Activated CD4-positive, alpha-beta T cell treated with anti-CD3 and anti-CD28 coated beads for 36 hours (primary cell): ENCODE measurements at places on chromosomes 7 and 10.
A peak's percentile ranks its signal among the peaks of the same experiment; 100 is the strongest.

DNA sequence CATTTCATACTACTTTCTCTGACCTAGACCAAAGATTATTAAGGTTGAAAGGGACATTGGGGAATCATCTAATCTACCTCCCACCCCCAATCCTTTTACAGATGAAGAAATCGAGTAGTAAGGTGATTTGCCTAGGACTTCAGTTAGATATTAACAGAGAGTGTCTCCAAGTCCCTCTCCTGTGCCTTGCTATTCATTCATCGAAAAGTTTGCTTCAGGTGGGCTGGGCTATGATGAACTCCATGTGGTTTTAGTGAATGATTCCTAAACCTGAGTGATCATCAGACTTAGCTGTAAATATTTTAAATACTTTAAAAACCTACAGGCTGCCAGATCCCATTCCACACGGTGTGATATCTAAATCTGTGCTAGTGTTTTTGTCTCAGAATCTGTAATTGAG, 259.4 kb upstream of the SORCS1 start:
- no peak for DNase-seq

DNA sequence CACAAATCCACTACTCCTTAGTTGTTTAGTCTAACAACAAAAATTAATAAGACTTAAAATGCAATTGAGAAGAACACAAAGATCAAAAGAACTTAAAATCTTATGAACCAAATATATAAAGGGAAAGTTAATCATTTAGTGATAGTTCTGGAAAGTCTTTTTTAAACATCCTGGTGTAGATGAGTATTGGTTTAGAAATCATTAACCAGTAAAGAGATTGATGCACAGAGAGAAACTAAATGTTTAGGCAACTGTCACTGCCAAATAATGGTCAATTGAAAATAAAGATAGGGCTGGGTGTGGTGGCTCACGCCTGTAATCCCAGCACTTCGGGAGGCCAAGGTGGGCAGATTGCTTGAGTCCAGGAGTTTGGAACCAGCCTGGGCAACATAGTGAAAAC, 44.9 kb downstream of the SP8 start:
- no peak for DNase-seq

- no peak for DNase-seq
These were observed 45.3 kb downstream of the DOCK1 start for GRCh38 chr10:126950401-126951105.

GRCh38 chr10:43029043-43029442, 47.8 kb upstream of the RET start:
- DNase-seq, result no peak

DNA sequence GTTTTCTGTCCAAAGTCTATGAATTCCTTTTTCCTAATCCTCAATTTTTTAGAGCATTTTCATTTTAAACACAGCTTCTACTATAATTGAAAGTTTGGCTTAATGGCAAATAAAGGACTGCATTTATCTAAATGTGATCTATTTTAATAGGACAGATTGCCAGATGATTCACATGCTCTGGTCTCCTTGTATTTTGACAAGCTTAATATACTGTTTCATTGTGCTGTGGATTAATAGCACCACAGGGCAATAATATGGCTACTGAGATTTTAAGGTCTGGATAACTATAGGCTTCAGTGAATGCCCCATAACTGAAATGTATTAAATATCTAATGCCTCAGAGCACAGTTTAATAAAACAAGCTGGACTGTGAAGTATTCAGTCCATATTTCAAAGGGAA, 1362.8 kb downstream of the XPNPEP1 start:
- DNase-seq, result no peak

GRCh38 chr10:88390041-88390440, 193.1 kb downstream of the RNLS start:
- no peak for DNase-seq

GRCh38 chr10:4867520-4868356, 41.7 kb downstream of the AKR1E2 start:
- no peak for DNase-seq

GRCh38 chr10:122499491-122499941, 38.2 kb downstream of the HTRA1 start:
- DNase-seq, result no peak

DNA sequence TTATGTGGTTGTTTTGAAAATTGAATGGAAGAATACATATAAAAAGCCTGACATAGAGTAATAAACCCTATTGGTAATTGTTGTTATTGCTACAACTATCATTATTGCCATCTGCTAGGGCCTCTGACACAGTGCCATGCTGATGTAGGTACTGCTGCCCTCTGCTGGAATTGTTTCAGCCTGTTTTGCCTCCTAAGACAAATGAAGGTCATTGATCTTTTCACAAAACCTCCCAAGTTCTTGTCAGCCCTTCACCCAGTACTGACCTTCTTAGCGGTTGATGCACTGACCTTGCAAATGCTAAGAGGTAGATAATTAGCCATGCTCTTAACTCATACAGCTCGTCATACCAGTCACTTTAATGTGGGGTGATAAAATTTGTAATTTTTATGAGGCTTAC, 975.2 kb downstream of the SORCS1 start:
- DNase-seq, result peak; percentile 25

- no peak for DNase-seq
These were observed 240.1 kb downstream of the POU6F2 start for GRCh38 chr7:39217783-39218182.

DNA sequence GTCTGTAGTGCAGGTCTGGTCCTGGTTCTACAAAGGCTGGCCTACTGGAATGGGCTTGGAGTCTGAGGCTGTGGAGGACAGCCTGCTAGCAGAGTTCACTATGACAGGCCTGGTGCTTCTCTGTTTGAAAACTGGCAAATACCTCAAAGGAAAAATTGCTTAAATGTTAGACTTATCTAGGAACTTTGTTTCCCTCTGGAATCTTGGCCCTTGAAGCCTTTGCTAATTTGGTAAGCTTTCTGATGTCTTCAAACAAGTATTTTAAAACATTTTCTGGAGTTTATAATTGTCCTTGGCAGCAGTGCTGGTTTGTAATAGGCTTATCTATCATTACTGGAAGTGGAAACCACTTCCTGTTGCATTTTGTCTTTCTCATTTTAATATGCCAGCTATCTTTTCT, 139.7 kb downstream of the TMEM26 start:
- no peak for DNase-seq

DNA sequence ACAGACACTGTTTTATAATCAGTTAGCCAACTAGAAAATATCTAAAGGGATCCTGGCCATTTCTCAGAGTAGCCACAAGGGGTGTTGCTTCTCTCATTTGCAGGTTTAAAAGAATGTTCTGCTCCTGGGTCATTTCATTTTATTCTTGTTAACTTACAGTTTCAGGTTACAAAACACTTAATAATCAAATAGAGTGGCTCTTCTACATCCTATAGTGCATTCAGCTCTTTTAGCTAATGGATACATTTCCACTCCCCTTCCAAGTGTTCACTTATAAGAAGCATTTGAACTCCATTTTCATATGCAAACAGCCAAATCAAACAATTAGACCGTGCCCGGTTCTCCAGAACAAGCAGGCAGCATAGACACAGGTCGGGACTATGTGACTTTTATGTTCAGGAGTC, 117.5 kb downstream of the TRIL start:
- no peak for DNase-seq

GRCh38 chr10:61878740-61879068, 22.8 kb upstream of the ARID5B start:
- no peak for DNase-seq

DNA sequence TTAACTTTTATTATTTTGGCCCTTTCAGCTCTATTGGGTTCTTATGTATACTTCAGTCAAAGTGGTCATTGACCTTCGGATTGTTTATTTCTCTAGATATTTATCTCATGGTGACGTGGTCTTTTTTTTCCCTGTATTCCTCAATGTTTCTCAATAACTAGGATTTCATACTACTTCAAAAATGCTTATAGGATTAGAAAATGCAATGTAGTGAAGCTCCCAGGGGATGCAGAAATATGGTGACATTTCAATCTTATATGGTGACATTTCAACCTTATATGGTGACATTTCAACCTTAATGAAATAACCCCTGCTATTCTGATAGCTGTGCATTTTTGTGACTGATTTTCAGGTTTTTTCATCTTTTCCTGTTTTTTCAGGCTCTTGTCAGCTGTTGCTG, 51.4 kb downstream of the CHRM2 start:
- no peak for DNase-seq

DNA sequence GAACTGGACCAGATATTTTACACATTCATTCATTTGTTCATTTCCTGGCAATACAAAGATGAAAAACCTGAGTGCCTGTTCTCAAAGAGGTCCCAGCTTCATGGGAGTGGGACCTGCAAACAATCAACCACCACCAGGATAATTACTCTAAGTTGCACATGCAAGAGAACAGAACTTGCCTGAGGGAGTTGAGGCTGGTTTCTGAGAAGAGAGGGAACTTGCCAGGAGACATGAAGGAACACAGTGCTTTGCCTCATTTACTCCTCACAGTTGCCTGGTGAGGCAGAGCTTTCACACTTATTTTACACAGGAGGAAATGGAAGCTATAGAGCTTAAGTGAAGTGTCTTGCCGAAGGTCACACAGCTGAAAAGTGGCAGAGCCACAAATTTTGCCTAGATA, 170.1 kb downstream of the SORCS3 start:
- DNase-seq, result no peak

GRCh38 chr7:92797693-92798092, 38.7 kb downstream of the CDK6 start:
- DNase-seq, result peak; percentile 50

- no peak for DNase-seq
These were observed 61.0 kb downstream of the TRUB1 start for GRCh38 chr10:114998993-114999392.

- no peak for DNase-seq
These were observed 31.9 kb downstream of the SCRN1 start for GRCh38 chr7:29957521-29958310.

- no peak for DNase-seq
These were observed 135.0 kb downstream of the RTKN2 start for GRCh38 chr10:62133618-62134017.

GRCh38 chr10:97701438-97702069, 12.0 kb upstream of the MARVELD1 start:
- DNase-seq, result peak; percentile 67

DNA sequence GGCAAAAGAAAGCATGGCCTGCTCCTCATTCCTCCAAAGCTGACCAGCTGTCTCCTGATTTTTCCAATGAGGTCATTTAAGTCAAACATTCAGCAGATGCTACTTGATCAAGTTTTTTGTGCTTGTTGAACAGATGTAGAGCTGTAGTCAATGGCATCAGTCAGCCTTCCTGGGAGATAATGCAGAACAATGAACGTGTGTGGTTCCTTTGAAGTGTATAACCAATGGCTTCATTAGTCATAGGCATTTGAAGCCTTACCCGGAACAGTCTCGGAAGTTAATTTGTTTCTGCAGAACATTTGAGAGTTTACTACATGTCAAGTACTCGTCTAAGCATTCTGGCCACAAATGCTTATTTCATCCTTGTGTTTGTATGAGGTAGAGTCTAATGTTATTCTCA, 227.1 kb downstream of the ADRA2A start:
- DNase-seq, result no peak

GRCh38 chr7:19677180-19677579, 31.7 kb downstream of the POLR1F start:
- no peak for DNase-seq
